ENCODE measurements at places on chromosomes 5 and 9.

DNA sequence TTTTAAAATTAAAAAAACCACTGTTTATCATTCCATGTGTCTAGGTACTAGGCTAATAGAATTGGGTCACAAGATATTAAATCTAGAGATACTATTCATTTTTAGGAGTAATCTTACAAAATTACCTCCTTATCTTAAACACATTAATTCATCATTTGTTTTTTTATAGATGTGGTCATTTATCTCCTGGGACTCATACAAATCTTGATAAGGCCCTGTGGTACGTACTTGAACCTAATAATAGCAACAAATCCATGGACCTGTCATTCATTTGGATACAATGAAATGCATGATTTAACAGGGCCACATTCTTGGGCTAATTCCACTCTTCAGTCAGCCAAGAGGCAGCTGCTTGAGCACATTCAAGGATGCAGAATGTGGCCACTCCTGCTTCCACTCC lies 66.4 kb upstream of the MARCHF11 start:
- H3K4me3 ChIP-seq = no peak overlapping the region
- H3K27ac ChIP-seq = no peak overlapping the region
- H3K27me3 ChIP-seq = no peaks in the 10 kb centered on the region
- DNase-seq = no peak

- no peaks in the 10 kb centered on the region for H3K36me3 ChIP-seq
- no peak for DNase-seq
- no peak overlapping the region for H3K4me3 ChIP-seq
- no peak overlapping the region for H3K27ac ChIP-seq
These were observed 116.3 kb downstream of the PRKACG start for GRCh38 chr9:68897577-68898145.

DNA sequence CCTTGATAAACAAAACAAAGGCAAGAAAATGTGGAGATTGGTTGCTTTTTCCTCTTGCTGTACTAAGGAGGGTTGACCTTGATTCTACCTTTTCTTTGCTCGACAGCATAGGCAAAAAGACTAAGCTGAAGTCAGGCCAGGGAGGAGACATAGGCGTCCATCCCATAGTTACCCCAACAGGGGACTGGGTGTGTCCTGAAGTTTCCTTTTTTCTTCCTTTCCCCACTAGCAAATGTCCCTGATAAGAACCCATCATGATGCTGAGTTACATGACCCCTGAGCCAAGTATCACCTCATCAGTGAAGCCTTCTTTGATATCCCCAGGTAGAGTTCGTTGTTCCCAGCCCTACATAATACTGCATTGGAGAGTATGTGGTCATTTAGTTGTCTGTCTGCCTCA lies 9.9 kb upstream of the SHROOM1 start:
- DNase-seq = no peak
- H3K27ac ChIP-seq = no peak overlapping the region
- no peaks in the 10 kb centered on the region for H3K4me1 ChIP-seq
- H3K4me3 ChIP-seq = no peak overlapping the region

DNA sequence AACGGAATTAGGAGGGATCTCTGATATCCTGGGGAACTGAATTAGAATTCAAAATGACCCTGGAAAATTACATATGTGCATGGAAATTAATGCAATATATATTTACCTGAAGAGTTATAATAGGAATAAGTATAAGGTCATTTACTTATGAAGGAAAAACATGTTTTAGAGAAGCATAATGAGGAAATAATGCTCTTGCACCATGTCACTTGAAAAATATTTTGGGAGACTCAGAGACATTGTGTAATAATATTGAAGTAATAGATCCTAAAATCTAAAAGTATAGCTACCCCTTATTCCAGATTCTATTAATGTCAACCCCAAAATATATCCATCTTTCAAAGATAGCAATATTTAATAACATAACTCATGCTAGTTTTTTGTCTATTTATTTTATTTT lies 28.4 kb downstream of the SPZ1 start:
- no peaks in the 10 kb centered on the region for H3K36me3 ChIP-seq
- H3K27me3 ChIP-seq = no peaks in the 10 kb centered on the region
- no peak overlapping the region for H3K4me3 ChIP-seq
- H3K4me1 ChIP-seq = no peaks in the 10 kb centered on the region

GRCh38 chr5:147555176-147555575 lies 45.3 kb upstream of the DPYSL3 start:
- H3K27ac ChIP-seq = no peak overlapping the region
- no peak overlapping the region for H3K4me3 ChIP-seq
- DNase-seq = no peak
- H3K36me3 ChIP-seq = no peaks in the 10 kb centered on the region

DNA sequence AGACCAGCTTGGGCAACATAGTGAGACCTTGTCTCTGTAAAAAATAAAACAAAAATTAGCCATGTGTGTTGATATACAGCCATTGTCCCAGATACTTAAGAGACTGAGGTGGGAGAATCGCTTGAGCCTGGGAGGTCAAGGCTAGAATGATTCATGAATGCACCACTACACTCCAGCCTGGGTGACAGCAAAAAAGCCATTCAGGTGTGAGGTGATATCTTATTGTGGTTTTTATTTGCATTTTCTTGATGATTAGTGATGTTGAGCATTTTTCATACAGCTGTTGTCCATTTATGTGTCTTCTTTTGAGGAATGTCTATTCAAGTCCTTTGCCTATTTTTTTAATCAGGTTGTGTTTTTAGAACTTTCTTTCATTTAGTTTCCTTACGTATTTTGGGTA lies 23.2 kb downstream of the MTAP start:
- no peak overlapping the region for H3K27ac ChIP-seq
- no peak overlapping the region for H3K4me3 ChIP-seq
- no peak for DNase-seq
- H3K4me1 ChIP-seq = no peaks in the 10 kb centered on the region
- H3K27me3 ChIP-seq = no peaks in the 10 kb centered on the region
- H3K36me3 ChIP-seq = peaks cover 61% of the 10 kb centered on the region

DNA sequence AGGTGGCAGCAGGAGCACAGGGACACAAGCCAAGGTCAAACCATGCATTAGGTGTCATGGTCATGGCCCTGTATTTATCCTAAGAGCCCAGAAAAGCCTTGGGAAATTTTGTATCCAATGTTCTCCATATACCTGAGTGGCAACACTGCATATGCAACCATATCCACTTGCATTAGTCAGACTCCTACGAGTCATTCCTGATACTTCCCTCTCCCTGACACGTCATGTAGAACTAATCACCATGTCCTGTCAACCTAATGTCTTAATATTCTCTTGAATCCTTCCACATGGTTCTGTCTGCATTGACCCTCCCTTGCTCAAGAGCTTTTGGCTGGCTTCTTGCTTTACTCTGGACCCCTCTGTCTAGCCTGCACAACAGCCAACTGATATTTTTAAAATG lies 9.4 kb downstream of the SCGB3A2 start:
- H3K36me3 ChIP-seq = no peaks in the 10 kb centered on the region
- no peak for DNase-seq
- no peaks in the 10 kb centered on the region for H3K27me3 ChIP-seq
- no peak overlapping the region for H3K4me3 ChIP-seq
- H3K4me1 ChIP-seq = no peaks in the 10 kb centered on the region
- no peak overlapping the region for H3K27ac ChIP-seq

DNA sequence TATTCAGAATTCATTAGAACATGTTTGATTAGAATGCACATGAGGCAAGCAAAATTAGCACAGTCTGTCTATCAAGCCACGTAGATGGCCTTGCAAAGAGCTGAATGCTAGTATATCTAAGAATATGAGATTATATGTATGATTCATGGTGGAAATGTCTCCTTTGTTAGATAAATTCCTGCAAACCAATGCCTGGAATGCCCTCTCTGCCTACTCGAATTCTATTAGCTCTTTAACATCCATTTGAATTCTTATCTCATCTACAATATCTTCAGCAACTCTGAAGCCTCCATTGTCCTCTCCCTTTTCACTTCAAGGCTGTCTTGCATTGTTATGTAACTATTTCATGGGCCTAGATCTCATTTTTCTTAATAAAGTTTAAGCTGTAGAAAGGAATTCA lies 205.5 kb downstream of the TMC1 start:
- H3K27ac ChIP-seq = no peak overlapping the region
- no peak overlapping the region for H3K4me3 ChIP-seq
- no peaks in the 10 kb centered on the region for H3K36me3 ChIP-seq
- H3K4me1 ChIP-seq = peaks cover 17% of the 10 kb centered on the region

DNA sequence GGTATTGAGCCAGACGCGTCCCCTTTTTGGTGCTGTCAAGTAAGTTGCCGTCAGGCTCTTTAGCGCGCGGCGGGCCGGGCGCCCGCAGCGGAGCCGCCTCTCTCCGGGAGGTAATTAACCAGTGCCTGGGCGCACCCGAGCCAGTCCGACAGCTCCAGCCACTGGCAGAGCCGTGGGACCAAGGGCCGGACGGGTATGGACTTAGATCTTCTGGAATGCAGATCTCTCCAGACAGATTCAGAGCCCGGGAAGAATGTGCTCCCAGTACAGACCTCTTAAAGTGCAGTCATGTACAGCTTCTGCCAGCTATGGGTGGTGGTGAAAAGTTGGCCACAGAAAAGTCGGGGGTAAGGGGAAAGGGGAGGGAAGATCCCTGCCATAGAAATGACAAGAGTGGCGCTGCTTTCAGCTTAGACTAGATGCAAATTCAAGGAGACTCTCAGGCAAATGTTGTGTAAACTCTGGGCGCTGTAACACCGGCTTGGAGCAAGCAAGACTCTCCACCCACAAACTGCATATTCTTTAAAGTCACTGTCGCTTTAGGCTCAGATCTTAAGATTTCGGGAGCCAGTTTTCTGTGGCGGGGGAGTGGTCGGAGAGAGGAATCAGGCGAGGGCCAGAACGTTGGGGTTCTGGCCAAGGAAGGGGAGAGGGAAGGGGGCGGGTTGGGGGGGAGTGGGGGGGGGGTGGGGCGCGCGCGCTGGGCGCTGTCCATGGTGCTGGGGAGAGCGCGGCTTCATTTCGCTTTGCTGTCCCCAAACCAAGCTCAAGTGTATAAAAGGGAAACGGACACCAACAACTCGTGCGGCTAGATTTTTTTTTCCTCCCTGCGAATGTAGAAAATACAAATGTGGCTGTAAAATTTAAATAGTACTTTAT lies 29.2 kb downstream of the NR2F1 start:
- H3K4me1 ChIP-seq = peaks cover 8% of the 10 kb centered on the region
- peak overlapping the region; percentile 20 for H3K4me3 ChIP-seq
- DNase-seq = peak; percentile 72
- H3K27me3 ChIP-seq = peaks cover 74% of the 10 kb centered on the region

- no peak for DNase-seq
- H3K4me3 ChIP-seq = no peak overlapping the region
- H3K4me1 ChIP-seq = no peaks in the 10 kb centered on the region
- no peaks in the 10 kb centered on the region for H3K36me3 ChIP-seq
- no peak overlapping the region for H3K27ac ChIP-seq
- no peaks in the 10 kb centered on the region for H3K27me3 ChIP-seq
These were observed 40.7 kb downstream of the TRIP13 start for GRCh38 chr5:933251-933861.

DNA sequence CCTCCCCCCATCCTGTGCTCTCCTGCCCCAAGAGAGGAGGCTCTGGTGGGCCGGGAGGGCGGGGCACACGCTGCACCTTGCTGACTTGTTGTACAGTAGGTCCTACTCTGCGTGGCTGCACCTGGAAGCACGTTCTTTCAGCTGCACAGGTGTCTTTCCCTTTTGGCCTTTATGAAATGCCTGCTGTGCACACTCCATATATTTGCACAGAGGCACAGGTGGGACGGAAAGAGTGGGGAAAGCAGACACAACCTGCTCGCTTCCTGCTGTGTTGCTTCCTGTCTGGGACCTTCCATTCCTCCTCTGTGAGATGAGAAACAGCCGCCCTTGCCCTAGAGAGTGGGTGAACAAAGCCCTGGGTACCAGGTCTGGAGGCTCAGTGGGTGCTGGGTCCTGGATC lies 4.8 kb downstream of the USP20 start:
- H3K4me3 ChIP-seq = no peak overlapping the region
- H3K27me3 ChIP-seq = no peaks in the 10 kb centered on the region
- H3K4me1 ChIP-seq = peaks cover 11% of the 10 kb centered on the region
- H3K27ac ChIP-seq = no peak overlapping the region
- no peaks in the 10 kb centered on the region for H3K36me3 ChIP-seq

DNA sequence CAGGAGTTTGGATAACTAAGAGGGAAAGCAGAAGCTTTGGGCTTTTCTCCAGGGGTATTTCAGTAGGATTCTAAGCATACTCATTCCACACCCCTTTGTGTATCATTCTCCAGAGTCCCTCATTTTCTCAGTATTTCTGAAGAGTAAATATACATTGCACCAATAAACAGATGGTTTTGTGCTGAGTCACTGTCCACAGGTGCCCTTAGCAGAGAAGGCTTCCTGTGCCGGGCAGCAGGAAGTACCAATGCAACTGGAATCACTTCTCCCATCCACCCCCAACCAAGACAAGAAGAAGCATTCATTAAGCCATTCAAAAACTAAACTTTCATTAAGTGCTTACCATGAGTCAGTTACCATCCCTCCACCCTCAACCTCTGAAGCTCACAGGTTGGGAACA lies 3.6 kb upstream of the CCNJL start:
- no peaks in the 10 kb centered on the region for H3K36me3 ChIP-seq
- no peak for DNase-seq
- H3K4me3 ChIP-seq = no peak overlapping the region
- no peak overlapping the region for H3K27ac ChIP-seq
- peaks cover 5% of the 10 kb centered on the region for H3K4me1 ChIP-seq
- no peaks in the 10 kb centered on the region for H3K27me3 ChIP-seq

- no peak overlapping the region for H3K4me3 ChIP-seq
- no peaks in the 10 kb centered on the region for H3K36me3 ChIP-seq
- no peak for DNase-seq
- H3K27ac ChIP-seq = no peak overlapping the region
- H3K27me3 ChIP-seq = no peaks in the 10 kb centered on the region
- 0 out of 2 replicates have a peak, but pooled peaks cover 2% of the 10 kb centered on the region for H3K4me1 ChIP-seq
These were observed 65.3 kb downstream of the RXRA start for GRCh38 chr9:134391319-134392231.

DNA sequence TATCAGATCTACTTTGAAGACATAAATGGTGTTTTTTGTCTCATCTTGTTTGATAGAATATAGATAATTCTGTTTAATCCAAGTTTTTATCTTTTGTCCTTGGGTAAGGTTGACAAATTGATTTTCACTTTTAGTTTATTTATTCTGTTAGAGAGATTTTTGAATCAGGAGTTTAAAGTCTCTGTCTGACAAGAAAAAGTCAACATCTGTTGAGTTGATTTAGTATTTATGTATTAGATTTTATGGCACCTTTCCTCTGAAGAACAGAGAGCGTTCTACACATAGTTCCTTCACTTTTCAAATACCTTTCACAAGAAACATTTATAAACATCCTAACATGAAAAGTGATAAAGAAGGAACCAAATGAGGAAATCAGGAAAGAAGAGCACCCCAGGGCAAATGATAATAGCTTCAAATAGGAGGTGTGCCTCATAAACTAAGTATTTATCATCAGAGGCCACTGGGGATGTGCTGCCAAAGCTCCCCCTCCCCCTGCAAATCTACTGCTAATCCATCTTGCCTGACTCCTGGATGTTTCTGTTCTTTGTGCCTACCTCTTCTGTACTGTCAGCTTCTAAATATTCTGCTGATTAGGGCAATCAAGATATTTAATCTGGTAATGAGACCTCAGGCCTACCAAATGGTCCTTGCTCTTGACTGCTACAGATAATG lies 457.7 kb upstream of the CHD1 start:
- H3K4me1 ChIP-seq = no peaks in the 10 kb centered on the region
- no peak for DNase-seq
- H3K4me3 ChIP-seq = no peak overlapping the region

GRCh38 chr9:4792054-4792571 lies 631 bp upstream of the RCL1 start:
- peak overlapping the region; percentile 47 for H3K27ac ChIP-seq
- peak overlapping the region; percentile 86 for H3K4me3 ChIP-seq

GRCh38 chr9:372128-372527 lies 157.5 kb downstream of the DOCK8 start:
- no peak overlapping the region for H3K4me3 ChIP-seq
- DNase-seq = no peak
- H3K27ac ChIP-seq = no peak overlapping the region
- no peaks in the 10 kb centered on the region for H3K4me1 ChIP-seq
- H3K27me3 ChIP-seq = no peaks in the 10 kb centered on the region

Measured in H1 (cell line).